A172 (cell line): ENCODE measurements at places on chromosomes 7 and 10. TPM values are rescaled to one million over a fixed set of nuclear protein-coding genes. Genes with fewer than 3 reads are reported as not detected.
A peak's percentile ranks its signal among the peaks of the same experiment; 100 is the strongest.

DNA sequence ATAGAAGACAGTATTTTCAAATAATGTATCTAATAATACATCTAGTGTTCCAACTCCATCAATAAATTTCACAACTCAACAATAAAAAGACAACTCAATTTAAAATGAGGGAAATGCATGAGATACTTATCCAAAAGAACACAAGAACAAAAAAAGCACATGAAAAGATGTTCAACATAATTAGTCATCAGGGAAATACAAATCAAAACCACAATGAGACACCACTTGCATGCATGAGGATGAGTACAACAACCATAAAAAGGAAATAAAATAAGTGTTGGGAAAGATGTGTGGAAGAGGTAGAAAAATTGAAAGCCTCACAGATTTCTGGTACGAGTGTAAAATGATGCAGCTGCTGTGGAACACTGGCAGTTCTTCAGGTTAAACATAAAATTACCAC is 111.6 kb upstream of the PTPRZ1 start:
- peak; percentile 35 for DNase-seq

DNA sequence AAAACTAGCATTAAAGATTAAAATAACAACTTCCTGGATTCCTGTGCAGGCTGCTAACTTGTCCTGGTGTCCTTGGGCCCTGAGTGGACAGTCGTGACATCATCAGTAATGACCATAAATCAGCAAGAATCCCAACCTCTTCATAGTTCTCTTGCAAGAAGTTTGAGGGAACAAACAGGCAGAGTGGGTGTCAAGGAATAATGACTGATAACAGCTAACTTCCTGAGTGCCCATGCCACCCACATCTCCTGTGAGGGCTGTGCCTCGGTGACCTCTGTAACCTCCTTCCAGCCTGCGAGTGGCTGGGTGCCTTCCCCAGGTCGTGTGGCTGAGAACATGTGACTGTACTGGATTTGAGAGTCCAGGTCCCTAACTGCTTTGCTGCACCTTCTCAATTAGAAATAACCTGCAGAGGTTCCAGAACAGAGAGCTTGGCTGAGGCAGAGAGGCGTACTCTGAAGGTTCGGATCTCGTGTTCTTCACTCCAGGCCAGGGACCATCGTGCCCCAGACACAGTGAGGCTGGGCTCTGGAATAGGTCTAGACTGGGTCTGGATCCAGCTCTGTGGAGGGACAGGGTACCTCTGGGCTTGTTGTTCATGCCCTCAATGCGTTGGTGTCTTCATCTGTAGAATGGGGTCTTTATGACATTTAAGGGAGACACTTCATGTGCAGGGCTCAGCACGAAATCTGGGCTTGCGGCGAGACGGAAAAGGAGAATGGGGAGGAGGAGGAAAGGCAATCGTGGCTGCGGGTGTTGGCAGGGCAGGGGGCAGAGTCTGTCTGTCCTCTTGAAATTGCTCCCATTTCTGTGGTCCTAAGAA is 313.1 kb upstream of the ZNF32 start:
- peak; percentile 29 for DNase-seq

- no peak for DNase-seq
Observed at GRCh38 chr10:13684806-13685482, 98.2 kb downstream of the PRPF18 start.

DNA sequence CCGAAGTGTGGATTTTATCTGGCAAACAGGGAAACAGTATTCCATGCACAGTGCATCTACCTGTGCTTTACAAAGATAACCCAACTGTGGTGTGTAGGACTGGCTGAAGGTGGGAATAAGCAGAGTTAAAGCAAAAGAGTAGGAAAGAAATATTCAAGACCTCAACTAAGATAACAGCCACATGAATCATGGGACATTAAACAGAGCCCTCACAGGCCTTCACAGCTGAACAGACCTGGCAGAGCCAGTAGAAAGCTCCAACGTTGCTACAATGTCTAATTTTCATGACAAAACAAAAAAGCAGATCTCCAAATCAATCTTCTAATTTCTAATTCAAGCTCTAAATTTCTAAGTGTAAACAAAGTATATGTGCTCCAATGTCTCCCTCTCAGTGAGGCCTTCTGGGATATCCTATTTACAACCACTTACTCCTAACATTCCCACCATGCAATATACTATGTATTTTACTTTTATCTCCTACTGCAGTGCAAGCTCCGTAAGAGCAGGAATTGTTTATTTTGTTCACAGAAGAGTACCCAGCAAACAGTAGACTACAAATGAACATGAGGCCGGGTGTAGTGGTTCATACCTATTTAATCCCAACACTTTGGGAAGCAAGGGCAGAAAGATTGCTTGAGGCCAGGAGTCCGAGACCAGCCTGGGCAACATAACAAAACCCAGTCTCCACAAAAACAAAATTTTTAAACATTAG is 63.5 kb downstream of the UBE2H start:
- no peak for DNase-seq

DNA sequence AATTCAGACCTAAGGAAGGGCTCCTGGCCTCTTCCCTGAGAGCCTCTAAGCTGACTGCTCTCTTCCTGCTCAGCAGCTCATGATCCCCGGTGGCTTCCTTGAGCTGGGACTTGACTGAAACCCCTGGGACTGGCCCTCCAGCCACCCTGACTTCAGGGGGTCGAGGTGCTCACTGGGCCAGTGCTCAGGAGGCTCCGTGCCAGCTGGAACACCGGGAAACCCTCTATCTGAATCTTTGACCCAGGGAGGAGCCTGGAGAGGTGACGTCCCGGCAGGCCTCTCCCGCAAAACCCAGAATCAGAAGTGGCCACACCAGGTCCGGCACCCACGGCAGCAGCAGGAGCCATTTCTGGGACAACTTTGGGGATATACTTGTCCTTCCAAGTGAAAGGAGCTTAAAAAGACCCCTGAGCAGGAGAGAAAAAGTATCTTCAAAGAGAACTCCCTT is 110.7 kb downstream of the WDR37 start:
- no peak for DNase-seq

DNA sequence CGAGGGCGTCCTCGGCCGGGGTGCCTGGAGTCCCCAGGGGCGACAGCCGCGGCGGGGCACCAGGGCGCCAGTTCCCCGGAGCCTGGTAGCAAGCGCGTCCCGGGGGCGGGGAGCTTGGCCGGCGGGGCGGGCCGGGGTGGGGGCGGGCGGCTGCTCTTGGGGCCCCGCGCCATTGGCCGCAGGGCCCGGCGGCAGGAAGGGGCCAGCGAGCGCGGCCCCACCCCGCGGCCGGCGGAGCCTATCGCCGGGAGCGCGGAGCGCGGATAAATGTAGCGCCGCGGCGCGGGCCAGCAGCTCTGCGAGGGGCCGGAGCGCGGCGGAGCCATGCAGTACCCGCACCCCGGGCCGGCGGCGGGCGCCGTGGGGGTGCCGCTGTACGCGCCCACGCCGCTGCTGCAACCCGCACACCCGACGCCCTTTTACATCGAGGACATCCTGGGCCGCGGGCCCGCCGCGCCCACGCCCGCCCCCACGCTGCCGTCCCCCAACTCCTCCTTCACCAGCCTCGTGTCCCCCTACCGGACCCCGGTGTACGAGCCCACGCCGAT is at the start of gene HHEX:
HHEX (plus strand) TSS at position 293 of the 548 bp plus-strand sequence; CDS start at position 325, 32 bp downstream.
- no peak for DNase-seq

- DNase-seq = peak; percentile 28
Observed at GRCh38 chr10:60139798-60140566, 233.6 kb upstream of the CCDC6 start.

DNA sequence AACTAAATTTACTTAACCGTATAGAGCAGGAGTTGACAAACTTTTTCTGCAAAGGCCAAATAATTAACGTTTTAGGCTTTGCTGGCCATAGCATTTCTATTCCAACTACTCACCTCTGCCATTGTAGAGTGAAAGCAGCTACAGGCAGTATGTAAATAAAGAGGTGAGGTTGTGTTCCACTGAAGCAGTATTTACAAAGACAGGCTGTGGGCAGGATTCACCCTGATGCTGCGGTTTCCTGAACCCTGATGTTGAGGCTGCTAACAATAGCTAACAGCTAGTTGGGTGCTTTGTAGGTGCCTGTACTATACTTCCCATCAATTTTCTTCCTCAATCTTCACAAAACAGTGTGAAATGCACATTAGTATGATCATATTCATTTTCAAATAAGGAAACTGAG is 47.0 kb upstream of the LAMB1 start:
- no peak for DNase-seq

DNA sequence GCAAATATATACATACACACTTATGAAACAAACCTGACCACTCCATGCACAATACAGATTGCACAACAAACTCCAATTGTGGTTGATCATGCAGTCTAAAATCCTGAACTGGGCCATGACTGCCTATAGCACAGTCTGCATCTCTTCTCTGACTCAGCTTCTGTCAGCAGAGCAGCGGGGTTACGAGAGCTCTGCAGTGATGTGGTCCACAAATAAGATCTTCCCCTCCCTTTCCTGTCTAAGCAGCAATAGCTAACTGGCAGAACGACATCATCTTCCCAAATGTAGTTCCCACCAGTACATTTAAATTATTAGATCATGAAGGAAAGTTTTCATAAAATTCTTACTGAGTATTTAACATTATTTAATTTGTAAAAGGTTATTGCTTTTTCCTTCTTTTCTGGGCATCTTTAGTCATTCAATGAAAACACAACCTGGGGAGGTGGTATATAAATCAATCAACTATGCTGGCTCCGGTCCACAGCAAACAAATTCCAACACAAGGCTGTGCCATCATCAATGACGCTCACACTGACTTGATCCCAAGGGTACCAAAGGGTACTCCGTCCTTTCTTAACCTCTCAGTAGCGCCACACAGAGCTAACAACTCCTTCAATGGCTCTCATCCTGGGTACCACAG is 17.1 kb downstream of the ARHGAP21 start:
- DNase-seq = peak; percentile 87

GRCh38 chr10:33215635-33216034 is 118.8 kb downstream of the NRP1 start:
- DNase-seq = no peak

DNA sequence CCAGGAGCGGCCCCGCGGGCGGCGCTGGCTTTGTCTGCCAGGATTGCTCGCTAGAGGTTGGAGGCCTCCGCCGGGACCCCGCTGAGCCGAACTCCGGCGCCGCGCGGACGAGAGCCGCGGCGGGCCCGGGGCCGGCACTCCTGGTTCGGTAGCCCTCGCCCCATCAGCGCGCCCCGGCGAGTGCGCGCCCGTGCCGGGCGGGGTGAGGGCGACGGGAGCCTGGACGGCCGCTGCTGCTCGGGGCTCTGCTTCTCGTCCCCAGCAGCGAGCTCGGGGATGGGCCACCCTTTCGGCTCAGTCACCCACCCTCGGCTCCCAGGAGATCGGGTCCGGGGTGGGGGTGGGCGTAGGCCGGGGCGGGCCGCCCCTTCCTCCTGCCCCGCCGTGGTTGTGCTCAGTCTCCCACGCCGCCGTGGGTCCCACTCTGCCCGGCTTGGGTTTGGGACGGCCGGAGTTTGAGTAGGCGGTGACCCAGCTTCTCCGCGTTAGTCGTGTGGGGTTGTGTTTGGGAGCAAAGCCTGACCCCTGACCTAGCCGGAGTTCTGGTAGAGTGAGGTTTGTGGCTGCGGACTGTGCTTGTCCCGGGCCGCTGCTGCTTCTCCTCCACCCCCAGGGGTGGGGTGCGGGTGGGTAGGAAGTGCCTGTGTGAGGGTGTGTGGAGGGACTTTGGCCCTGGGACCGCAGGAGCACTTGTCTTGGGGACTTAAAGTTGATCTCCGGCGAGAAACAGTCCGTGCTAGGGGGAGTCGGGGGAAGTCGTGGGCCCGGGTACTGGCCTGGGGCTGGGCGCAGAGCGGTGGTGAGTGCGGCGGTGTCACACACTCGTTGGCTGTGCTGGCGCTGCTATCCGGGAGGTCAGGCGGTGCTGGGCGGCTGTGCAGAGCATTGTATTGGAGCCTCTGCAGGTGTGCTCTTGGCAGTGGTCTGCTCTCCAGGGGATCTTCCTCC is 677 bp downstream of the TSPAN14 start:
- DNase-seq = peak; percentile 17

GRCh38 chr10:12965571-12965970 is 35.9 kb downstream of the CCDC3 start:
- peak; percentile 10 for DNase-seq

GRCh38 chr7:102270178-102270887 is 16.3 kb upstream of the SH2B2 start:
- DNase-seq = no peak

DNA sequence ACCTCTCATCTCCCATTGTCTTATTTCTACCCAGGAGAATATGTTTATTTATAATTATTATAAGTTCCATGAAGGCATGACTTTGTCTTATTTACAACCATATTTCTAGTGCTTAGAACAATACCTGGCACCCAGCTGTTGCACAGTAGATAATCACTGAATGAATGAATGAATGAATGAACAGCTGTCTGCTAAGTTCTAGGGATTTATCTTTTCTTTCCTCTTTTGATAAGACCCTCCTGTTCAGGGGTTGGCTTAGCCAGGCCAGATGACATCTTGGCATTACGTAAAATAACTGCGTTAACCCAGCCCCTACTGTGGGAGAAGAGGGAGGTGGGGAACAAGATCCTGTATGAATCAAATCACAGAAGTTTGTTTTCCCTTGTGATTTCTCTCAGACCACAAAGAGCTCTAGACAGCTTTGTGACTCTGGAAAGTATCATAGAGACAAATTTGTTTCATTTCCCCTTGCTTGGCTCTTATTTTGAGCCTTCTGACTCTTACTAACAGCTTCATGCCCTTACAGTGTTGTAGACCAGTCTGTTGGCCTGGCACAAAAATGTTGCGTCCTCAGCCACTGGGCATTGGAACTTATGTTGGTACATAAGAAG is 8.4 kb downstream of the ZNF862 start:
- no peak for DNase-seq

GRCh38 chr7:150800581-150801241 is at the start of gene TMEM176A:
TSS of gene TMEM176A (plus strand) at chr7:150800769. CDS start at chr7:150801551, 782 bp downstream.
- no peak for DNase-seq

GRCh38 chr7:117707080-117707479 is 166.2 kb downstream of the CTTNBP2 start:
- no peak for DNase-seq

DNA sequence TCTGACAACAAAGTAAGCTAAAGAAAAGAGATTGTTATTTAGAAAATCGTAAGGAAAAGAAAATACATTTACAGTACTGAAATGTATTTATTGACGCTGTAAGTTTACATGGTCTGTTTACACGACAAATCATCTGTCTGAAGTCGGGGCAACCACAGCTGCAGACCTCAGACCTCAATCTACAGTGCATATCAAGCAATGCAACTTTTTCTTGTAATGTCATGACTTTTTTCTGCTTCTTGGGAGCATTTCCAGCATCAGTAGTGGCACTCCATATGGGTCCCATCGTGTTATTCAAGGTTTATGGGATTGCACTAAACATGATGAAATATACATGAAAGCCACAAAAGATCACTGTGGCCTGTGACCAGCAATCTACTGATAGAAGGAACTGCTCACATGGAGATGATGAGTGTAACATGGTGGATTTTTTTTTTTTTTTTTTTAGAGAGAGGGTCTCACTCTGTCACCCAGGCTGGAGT is 77.1 kb downstream of the MTPN start:
- DNase-seq = no peak

Gene GBX1
- total RNA-seq = 0.41 TPM in 1 of 2 replicates, not detected in the other

Gene PAX4
- not detected in 2 replicates for total RNA-seq

Gene HABP2
- total RNA-seq = not detected in 2 replicates

Gene XRCC2
- total RNA-seq = 9.3 and 10.8 TPM in 2 replicates

Gene MRPL32
- 159 and 181 TPM in 2 replicates for total RNA-seq

Gene TRIM50
- total RNA-seq = not detected in 2 replicates

Gene SLC13A1
- not detected in 2 replicates for total RNA-seq
